ENCODE measurements at places on chromosomes 1 and 21.

- no peak for DNase-seq
Measured at GRCh38 chr1:33263890-33264504, 7.7 kb downstream of the ZNF362 start.

DNA sequence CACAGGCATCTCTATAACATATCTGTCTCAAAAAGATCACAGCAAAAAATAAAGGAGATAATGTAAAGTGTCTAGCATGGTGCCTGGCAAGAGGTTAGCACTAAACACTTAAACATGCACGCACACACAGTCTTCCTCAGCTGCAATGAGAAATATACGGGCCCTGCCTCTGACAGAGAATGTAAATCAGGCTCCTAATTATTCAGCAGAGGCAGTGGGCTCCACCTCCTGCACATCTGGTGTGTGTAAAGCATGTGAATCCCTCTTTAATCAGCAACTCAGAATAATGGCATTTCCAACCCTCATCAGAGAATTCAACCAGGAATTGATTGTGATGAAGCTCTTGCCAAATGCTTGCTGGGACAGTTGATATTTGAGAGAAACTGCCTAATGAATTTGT, 85.6 kb upstream of the KCNA3 start:
- DNase-seq, result no peak

DNA sequence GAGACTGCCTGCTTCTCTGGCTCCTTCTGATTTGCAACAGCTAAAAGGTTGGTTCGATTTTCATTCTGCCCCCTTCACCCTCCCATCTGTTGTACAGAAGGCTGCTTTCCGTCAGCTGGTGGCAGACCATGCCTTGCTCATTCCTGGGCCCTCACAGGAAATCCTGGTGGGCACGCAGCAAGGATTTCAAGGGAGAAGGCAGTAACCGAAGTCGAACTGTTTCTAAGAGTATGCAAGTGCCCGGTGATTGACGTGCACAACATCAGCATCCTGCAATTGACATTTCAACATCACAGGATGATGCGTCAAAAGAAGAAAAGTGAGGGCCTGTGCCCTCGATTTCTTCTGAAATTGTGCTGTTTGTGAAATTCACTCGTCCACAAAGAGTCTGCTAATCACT, 83.8 kb downstream of the PLPP3 start:
- DNase-seq, result no peak

- DNase-seq, result no peak
Measured at GRCh38 chr1:10561955-10562354, 87.2 kb downstream of the PEX14 start.

DNA sequence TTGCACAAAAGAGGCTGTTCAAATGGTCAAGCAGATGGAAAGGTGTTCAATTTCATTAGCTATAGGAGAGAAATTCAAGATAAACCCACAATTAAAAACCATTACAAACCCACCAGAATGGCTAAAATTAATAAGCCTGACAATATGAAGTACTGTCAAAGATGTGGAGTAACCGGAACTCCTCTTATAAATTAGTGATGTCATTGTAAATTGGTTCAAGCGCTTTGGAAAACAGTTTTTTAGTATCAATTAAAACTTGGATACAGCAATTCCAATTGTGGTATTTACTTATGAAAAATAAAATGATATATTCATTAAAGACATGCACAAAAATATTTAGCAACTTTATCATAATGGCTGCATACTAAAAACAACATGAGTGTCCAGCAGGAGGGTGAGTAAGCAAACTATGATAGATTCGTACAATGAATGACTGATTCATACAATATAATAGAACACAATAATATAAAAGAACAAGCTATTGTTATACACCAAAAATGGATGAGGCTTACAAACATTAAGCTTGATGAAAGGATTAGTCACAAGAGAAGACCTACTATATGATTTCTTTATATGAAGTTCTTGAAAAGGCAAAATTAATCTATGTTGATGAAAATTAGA, 38.4 kb upstream of the FGGY start:
- no peak for DNase-seq

DNA sequence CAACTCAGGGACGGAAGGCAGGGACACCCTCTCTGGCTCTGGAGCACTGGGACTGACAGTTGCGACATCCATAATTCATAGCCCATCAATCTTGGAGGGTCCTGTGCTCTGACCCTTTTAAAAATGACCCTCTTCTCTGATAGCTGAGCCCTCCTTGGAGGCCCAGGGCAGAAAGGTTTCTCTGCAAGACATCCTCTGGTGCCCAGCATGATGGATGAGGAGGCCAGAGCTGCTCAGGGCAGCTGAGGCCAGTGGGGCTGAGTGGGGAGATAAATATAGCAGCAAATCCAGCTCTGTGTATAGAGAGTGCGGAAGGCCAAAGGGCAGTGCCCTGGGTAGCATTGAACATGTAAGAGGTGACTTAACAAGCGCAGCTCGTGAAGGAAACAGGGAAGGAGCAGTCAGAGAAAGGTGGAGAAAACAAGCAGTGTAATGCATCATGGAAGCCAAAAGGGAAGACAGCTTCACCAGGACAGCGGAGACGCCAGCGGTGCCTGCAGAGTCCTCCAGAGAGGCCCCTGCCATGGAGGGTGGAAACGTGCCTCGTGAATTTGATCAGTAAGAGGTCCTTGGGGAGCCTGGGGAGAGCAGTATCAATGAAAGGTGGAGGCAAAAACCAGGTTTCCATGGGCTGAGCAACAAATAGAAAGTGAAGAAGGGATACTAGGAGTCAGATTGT, 50.4 kb upstream of the FMOD start:
- DNase-seq, result no peak

GRCh38 chr1:53341961-53342707, 14.3 kb upstream of the LRP8 start:
- no peak for DNase-seq

GRCh38 chr1:155499953-155500639, 62.5 kb downstream of the ASH1L start:
- no peak for DNase-seq

DNA sequence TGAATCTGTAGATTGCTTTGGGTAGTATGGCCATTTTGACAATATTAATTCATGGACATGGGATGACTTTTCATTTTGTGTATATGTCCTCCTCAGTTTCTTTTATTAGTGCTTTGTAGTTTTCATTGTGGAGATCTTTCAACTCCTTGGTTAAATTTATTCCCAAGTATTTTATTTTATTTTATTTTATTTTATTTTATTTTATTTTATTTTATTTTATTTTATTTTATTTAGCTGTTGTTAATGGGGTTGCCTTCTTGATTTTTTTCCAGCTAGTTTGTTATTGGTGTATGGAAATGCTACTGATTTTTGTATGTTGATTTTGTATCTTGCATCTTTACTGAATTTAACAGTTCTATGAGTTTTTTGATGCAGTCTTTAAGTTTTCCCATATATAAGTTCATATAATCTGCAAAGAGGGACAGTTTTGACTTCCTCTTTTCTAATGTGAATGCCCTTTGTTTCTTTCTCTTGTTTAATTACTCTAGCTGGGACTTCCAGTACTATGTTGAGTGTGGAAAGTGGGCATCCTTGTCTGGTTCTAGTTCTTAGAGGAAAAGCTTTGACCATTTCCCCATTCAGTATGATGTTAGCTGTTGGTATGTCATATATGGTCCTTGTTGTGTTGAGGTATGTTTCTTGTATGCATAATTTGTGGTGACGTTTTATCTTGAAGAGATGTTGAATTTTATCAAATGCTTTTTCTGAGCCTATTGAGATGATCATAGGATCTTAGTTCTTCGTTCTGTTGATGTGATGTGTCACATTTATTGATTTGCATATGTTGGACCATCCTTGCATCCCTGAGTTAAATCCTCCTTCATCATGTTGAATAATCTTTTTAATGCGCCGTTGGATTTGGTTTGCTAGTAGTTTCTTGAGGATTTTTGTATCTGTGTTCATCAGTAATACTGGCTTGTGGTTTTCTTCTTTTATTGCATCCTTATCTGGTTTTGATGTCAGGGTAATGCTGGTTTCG, 14.3 kb downstream of the CEPT1 start:
- DNase-seq, result no peak

DNA sequence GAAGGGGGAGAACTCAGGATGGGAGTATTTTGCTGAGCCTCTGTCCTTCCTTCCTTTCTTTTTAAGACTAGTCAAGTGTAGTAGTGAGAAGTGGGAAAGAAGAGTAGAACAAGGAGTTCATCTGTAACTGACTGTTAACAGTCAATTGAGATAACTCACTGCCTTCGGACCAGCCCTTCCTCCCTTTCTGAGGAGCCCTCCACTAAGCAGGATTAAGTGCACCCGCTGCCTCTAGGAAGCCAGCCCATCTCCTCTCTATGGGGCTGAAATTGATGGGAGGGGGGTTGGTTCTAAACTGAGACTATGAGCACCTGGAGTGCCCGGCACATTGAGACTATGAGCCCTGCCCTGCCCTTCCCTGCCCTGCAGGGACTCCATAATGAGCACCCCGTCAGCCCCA, 72.7 kb upstream of the TINAGL1 start:
- DNase-seq, result no peak

- peak; percentile 37 for DNase-seq
Measured at GRCh38 chr1:184387476-184388318, 868 bp downstream of the C1orf21 start.

DNA sequence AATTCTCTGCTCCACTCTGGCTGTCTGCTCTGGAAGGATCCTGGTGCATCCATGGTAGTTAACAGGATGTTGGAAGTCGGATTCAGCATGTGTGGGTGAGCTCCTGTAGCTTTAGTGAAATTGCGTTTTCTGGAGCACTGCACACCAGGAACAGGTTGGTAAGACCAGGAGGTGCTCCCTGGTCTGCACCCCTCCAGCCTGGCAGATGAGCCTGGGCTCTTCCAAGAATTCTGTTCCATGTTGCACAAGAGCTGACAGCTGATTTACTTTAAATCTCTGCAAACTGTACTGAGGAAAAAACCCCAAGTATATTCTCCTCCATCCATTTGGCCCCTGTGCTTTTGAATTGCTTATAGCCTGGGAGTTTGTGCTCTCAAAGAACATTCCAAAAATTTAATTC, 33.7 kb downstream of the KCNK1 start:
- no peak for DNase-seq

GRCh38 chr1:204262506-204263253, 48.9 kb upstream of the GOLT1A start:
- no peak for DNase-seq

DNA sequence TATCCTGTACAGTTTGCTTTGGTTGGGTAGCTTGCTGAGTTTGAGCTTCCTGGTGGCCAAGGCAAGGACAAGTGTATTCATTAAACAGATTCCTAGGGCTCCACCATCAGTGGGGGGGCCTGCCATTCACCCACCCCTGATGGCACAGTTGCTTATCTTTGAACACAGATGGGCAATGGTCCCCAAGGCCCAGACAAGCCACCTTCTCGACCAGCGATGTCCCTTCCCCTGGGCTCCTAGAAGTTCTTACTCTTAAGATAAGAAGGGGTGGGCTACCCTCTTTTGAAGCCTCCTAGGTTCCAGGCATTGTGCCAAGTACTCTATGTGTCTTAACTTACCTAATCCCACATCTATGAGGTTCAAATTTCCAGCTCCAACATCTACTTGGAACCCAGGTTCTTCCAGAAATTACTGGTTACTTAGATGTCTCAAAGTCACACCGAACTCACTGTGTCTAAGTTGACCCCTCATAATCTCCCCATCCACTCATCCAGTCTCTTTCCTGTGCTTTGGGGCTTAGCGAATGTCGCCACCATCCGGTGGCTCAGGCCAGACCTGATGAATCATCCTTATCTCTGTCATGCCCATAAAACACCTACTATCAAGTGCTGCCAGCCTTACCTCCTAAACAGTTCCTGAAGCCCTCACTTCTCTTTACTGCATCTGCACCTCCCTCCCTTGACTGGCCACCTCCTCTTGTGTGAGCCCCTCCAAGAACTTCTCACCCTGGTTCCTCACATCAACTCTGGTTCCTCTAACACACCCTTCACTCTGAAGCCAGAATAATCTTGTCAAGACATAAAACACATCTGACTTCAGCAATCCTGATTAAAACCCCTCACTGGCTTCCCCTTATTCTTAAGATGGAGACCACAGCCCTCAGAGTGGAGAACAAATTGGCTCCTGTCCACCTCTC, 50.1 kb downstream of the KLHDC7A start:
- no peak for DNase-seq

DNA sequence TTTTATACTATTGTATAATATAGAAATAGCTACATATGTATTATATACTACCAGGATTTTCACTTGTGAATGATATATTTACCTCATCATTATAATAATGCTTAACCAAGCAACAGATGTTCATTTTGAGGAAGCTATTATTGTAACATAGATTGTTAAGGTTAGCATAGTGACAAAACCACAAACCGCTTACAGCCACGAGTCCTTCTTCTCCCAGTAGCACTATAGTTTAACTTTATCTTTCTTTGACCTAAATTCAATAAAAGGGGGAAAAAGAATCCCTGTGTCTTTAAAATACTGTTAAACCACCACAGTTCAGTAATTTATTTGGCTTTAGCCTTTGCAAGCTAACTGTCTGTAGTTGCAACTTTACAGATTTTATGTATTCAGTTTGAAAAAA, 1039.4 kb upstream of the B3GALT2 start:
- peak; percentile 89 for DNase-seq

- DNase-seq, result no peak
Measured at GRCh38 chr1:25668931-25669573, 52.5 kb downstream of the MAN1C1 start.

GRCh38 chr1:174118751-174119150, 40.6 kb upstream of the RABGAP1L start:
- DNase-seq, result no peak

- DNase-seq, result no peak
Measured at GRCh38 chr1:238384381-238384780, 493.7 kb upstream of the ZP4 start.

DNA sequence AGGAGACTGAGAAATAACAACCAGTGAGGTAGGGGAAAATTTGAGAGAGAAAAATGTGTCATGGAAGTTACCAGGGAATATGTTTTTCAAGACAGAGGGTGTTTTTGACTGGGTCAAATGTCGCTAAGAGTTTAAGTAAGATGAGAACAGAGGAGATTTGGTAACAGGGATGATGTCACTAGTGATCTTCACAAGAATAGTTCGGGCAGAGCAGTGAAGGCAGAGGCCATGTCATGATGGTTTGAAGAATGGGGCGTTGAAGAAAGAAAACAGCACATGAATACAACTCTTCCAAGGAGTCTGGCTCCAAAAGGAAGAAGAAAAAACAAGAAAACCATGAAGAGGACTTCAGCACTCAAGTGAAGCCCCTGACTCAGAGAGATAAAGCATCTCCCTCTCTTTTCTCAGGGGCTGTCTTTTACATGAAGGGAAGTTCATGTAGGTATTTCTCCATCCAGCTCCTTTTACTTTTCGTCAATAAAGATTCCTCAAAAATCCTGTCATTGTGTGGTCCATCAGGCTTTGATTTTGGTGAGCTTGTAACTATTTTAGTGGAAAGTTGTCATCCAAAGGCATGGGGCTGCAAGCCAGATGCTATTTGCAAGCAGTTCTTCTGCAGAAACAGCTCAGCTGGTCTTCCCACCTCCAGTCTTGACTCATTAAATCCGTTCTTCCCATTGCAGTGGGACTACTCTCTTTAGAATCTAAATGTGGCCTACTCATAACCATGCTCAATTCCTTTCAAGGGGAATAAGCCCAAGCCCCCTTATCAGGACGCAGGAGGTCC, 397.3 kb downstream of the LMX1A start:
- no peak for DNase-seq

- no peak for DNase-seq
Measured at GRCh38 chr1:117877823-117878222, 51.6 kb downstream of the GDAP2 start.
